ENCODE measurements at places on chromosomes 7 and 10.

- DNase-seq = no peak
Measured at GRCh38 chr7:147904219-147904576, 686.4 kb upstream of the C7orf33 start.

GRCh38 chr10:20916976-20917375 lies 19.9 kb upstream of the NEBL start:
- DNase-seq = no peak

- DNase-seq = peak; percentile 64
Measured at GRCh38 chr10:50582766-50583762, 40.7 kb downstream of the SGMS1 start.

DNA sequence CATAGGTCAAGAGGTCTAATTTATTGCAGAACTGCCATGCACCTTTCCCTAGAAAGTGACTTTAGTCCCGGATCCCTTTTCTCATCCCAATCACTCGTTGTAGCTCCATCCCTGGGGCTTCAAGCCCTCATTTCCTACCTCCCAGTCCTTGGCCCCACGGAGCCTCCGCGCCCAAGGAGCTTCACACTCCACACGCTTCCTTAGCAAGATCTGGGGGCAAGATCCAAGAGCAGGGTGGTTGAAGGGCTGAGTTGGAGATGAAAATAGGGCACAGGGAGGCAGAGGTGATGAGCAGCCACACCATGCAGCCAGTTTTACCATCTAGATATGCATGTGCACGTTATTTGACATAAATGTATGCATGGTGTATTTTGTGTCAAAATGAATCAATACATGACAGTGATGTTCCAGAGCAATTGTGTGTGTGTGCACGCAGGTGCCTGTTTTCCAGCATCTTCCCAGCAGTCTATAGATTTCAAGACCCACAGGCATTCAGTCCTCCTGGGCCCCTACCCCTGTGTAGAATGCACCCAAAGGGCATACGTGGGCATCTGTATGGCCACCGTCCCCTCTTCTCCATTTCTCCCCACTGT lies 6.0 kb upstream of the TRPV6 start:
- no peak for DNase-seq

- DNase-seq = no peak
Measured at GRCh38 chr10:88256013-88256680, 327.0 kb downstream of the RNLS start.

DNA sequence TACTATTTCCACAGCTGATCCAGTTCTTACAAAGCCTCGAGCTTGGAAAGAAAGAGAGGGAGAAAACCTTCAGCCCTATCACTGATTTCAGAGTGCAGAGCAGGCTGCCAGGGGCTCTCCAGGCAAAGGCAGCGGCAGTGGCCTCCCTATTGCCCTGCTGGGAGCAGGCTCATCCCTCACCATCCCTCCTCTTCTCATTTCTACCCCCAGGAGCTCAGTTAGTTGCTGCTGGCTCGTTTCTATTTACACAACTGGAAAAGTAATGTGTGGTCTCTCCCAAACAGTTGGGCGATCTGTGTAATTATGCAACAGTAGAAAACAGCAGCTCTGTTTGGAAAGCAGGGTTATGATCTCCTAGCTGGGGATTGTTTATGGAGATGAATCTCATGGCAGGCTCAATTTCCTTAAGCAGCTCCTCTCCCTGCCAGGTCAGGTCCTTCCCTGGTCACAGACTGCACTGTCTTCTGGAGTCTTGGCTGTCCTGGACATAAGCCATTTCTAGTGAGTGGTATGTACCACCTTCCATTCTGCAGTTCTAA lies 28.7 kb upstream of the TNS3 start:
- DNase-seq = no peak
